Esophagus (tissue), 2 donors: ENCODE measurements at places on chromosomes 5 and 9. TPM values are rescaled to one million over a fixed set of nuclear protein-coding genes. Genes with fewer than 3 reads are reported as not detected.

The ANKH gene
- polyA plus RNA-seq: 12.7 TPM

The ARHGEF37 gene
- 10.6 TPM for polyA plus RNA-seq

The SLC31A1 gene
- polyA plus RNA-seq: 5.4 TPM

The SPATA31D4 gene
- not detected for polyA plus RNA-seq

The PCDHGA3 gene
- 0.12 TPM for polyA plus RNA-seq

The SYNPO gene
- 5.0 TPM for polyA plus RNA-seq

The SGCD gene
- polyA plus RNA-seq: 0.35 TPM

The MLANA gene
- polyA plus RNA-seq: not detected

The CDX1 gene
- 0.08 TPM for polyA plus RNA-seq

The SEMA4D gene
- polyA plus RNA-seq: 17.1 TPM

The RALGPS1 gene
- polyA plus RNA-seq: 6.4 TPM

The ADRB2 gene
- 2.1 TPM for polyA plus RNA-seq

The FST gene
- 4.6 TPM for polyA plus RNA-seq

The ZNF483 gene
- polyA plus RNA-seq: 0.18 TPM

The TMC1 gene
- polyA plus RNA-seq: 6.1 TPM

The FBXL7 gene
- polyA plus RNA-seq: 1.8 TPM

The ECSCR gene
- 11.4 TPM for polyA plus RNA-seq

The PAPPA gene
- 0.98 TPM for polyA plus RNA-seq

The ADAMTS2 gene
- 1.5 TPM for polyA plus RNA-seq

The RNF180 gene
- polyA plus RNA-seq: 0.63 TPM
